ENCODE measurements at places on chromosomes 2 and 18. TPM values are rescaled to one million over a fixed set of nuclear protein-coding genes. Genes with fewer than 3 reads are reported as not detected.

NEU2 gene
- total RNA-seq, result not detected

KLHL41 gene
- total RNA-seq, result 0.43 TPM

CPSF3 gene
- 41.9 TPM for total RNA-seq

HES6 gene
- total RNA-seq, result 2.2 TPM

AQP12A gene
- not detected for total RNA-seq

ONECUT2 gene
- total RNA-seq, result under 0.01 TPM

C2orf81 gene
- total RNA-seq, result 0.86 TPM

PCARE gene
- total RNA-seq, result not detected

UGT1A4 gene
- not detected for total RNA-seq

GAD1 gene
- total RNA-seq, result not detected
